ENCODE measurements at places on chromosomes 13 and 19.

- no peak for DNase-seq
Observed at GRCh38 chr13:51235756-51236490, 13.7 kb downstream of the FAM124A start.

DNA sequence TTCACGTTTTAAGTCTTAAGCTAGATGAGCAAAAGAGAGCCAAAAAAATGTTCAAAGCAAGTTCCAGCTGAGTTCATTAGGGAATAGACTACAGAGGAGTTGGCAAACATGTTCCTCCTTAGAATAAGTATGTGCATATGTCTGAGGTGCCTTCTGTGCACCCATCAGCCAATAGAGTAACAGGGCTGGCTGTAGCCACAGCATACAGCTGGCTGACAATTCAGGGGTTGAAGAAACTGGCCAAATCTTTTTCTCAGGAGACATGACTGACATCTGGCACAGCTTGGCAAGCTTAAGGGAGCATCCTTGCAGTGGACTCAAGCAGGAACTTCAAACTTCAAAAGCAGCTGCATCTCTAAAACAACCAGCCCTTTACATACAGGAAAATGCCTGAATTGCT lies 414.8 kb upstream of the PCDH20 start:
- DNase-seq = no peak

- no peak for DNase-seq
Observed at GRCh38 chr13:25379011-25379410, 7.2 kb downstream of the ATP8A2 start.

GRCh38 chr13:90591260-90591926 lies 756.1 kb upstream of the MIR17HG start:
- DNase-seq = no peak

GRCh38 chr19:5929179-5929578 lies 15.1 kb downstream of the CAPS start:
- DNase-seq = no peak

DNA sequence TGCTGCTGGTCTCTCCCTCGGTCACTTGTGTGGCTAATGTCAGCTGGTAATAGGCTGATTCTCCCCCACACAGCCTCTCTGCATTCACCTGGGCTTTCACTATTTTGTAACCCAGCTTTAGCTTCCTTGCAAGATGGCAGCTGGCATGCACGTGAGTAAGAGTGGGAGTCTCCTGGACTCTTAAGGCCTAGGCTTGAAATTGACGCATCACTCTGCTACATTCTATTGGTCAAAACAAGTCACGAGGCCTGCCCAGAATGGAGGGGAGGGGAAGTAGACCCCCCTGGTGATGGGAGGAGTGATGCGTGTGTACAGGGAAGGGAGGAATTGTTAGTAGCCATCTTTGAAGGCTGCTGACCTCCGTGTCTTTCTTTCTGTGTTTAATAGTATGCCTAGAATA lies 24.9 kb upstream of the PNMA8B start:
- no peak for DNase-seq

- DNase-seq = no peak
Observed at GRCh38 chr13:113159701-113160100, 1.3 kb downstream of the PROZ start.

- peak; percentile 88 for DNase-seq
Observed at GRCh38 chr19:23762884-23763711, 4.4 kb upstream of the ZNF681 start.

DNA sequence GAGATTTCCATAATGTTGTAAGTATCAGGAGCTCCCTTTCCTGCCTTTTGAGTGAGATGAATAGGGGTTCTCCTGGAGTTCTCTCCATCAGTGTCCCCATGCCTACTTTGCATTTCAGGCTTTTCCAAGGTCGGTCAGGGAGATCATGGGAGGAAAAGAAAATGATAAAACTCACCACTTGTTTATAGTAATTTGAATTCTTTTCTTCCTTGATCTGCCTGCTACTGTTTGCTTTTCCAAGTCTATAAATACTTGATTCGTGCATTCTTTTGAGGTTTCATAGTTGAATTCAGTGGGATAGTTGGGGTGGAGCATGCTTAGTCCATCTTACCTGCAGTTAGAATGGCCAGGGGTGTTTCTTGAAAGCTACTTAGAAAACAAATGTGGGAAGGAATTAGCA lies 51.5 kb downstream of the PCCA start:
- no peak for DNase-seq

DNA sequence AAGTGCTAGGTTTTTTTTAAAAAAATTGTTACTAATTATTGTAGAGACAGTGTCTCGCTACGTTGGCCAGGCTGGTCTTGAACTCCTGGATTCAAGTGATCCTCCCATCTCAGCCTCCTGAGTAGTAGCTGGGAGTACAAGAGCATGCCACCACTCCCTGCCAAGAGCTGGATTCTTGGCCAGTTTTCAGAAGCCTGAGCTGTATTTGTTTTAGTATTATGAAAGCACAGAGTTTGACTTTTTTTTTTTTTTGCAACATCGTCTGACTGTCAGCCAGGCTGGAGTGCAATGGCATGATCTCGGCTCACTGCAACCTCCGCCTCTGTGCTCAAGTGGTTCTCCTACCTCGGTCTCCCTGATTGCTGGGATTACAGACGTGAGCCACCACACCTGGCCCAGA lies 7.0 kb downstream of the ARMC6 start:
- DNase-seq = no peak

- DNase-seq = no peak
Observed at GRCh38 chr13:35598790-35599369, 122.4 kb upstream of the MAB21L1 start.

DNA sequence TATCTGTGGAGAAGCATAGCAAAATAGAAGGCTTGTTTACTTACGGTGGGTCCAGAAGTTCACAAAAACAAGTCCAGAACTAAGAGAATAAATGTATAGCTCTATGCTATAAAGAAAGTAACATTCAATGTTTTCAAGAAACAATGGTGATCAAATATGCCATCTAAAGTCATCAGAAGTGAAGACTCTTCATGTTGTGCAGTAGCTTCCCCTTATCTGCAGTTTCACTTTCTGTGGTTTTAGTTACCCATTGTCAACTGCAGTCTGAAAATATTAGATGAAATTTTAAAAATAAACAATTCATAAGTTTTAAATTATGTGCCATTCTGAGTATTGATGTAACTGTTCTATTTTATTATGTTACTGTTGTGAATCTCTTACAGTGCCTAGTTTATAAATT lies 72.5 kb downstream of the EDNRB start:
- DNase-seq = no peak

DNA sequence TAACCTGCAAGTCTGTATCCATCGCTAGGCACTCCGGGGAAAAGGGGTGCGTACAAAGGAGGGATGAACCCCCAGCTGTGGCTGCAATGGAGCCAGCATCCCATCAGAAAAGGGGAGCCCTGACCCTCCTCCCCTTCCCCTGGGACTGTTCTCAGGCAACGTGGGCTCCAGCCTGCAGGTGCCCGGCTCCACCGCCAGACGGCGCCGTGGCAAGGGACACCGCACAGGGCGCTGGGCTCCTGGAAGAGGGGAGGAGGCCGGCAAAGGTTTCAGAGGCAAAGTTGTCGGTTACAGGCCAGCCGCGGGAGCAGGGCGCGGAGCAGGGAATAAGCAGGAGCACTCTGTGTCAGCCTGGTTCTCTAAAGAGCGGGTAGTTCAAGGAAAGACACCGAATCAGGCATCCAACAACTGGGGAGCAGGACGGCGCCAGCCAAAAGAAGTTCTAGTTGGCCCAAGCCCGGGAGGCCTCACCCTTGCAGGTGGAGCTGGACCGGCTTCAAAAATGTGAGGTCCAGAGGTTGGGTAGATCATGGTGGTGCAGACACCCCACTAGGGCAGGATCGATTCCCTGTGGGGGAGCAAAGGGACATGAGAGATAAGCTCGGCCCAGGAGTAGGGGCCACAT lies 53.0 kb upstream of the ATP12A start:
- DNase-seq = no peak

- DNase-seq = no peak
Observed at GRCh38 chr19:27679905-27680304, 1533.0 kb downstream of the UQCRFS1 start.

DNA sequence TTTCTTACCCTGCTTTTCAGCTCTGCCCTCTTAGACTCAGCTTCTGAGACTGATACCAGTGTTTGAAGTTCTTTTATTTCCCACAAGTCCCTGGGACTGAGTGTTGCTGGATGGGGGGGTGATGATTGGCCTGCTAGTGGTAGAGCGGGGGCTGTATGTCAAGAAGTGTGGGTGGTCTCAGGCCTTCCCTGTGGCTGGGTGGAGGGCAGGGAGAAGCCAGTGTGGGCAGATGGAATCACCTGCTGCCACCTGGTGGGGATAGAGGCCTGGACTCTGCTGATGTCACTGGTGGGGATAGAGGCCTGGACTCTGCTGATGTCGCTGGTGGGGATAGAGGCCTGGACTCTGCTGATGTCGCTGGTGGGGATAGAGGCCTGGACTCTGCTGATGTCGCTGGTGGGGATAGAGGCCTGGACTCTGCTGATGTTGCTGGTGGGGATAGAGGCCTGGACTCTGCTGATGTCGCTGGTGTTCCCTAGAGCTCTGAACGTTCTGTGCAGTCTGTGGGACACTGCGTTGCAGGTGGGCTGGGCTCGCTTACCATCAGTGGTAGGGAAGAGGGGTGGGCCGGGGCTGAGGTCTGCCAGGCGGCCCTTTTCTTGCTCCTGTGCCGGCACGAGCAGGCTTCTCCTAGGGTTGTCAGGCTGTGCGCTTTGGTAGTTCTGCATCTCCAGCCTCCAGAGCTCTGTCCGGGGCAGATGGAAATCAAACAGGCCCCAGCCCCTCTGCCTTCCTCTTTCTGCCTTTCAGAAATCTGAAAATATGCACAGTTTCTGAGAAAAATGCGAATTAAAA lies 101.3 kb downstream of the ARHGEF7 start:
- DNase-seq = peak; percentile 54

DNA sequence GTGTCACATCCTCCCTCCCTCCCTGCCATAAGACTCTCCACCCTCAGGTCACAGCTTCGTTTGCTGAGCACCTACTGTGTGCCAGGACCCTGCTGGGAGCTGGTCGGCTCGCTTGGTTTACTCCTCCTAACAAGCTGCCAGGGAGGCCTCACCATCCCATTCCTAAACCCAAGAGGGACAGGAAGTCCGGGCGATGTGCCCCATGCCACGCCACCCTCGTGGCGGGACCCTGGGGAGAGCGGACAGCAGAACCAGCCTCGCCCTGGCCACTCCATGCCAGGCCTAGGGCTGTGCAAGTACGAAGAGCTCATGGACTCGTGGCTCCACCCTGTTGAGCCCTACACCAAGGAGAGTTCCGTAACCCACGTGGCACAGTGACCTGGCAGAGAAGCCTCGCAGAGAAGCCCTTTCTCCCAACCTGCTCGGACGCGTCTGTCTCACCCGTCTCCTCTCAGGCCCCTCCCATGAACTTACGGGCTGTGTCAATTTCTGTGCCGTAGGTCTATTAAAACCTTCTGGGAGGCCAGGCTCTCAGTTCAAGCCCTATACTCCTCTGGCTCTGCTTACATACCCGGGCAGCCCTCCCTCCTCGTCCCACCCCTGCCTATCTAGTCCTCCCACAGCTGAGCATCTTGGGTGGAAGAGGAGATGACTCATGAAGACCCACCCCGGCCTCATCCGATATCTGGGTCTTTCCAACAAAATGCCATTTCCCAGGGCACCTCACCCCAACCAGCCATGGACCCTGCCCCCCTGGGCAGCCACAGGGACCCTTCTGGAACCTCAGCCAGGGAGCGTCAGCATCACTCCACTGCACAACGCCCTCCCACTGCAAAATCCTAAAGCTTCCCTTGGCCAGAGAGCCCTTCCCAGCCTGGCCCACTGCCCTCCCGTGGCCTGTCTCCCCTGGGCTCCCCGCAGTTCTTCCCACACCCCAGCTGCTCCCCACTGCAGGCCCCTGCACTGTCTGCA lies 2.6 kb downstream of the UBXN6 start:
- no peak for DNase-seq

DNA sequence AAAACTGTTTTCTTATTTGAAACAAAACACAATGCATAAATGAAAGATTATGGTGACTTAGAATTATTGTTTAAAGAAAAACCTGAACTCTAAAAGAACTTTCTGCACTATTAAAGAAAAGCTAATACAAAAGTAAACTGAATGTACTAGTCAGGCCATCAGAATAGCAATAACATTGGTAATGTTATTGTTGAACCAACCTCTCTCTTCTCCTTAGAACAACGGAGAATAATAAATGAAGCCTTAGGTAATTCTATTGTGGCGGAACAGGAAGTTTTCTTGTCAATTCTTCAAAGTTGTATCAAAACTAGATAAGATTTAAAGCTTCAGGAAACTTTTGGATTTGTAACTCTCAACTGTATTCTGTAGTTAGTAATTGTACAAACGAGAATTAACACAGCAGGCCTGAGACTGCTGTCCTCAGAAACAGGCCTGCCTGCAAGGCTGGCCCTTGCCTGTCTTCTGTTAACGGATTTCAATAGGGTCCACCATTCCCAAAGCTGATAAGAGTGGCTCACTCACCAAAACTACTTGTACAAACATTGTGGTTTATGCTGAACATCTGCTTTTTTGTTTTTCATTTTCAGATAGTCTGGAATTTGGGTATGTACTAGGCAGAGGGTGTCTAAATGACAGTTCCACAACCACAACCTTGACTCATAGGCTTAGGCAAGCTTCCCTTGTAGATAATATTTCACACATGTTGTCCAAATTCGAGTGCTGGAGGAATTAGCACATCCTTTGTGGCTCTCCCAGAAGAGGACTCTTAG lies 825.8 kb downstream of the GPC5 start:
- DNase-seq = no peak

DNA sequence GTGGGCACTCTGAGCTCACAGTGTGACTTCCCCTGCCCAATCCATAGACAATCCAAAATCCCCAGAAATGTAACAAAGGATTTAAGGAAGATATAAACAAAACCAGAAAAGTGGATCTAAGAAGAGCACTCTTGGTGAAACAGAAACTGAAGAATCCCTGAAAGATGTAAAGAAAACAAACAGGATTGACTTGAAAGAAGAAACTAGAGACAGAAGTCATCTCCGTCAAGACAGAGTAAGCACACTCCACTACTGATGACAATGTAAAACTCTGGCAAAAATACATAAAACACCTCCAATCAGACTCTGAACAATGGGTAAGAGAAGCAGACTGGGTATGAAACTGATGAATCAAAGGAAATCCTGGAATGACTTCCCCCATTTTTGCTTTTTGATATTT lies 13.5 kb downstream of the TUBGCP3 start:
- DNase-seq = no peak

DNA sequence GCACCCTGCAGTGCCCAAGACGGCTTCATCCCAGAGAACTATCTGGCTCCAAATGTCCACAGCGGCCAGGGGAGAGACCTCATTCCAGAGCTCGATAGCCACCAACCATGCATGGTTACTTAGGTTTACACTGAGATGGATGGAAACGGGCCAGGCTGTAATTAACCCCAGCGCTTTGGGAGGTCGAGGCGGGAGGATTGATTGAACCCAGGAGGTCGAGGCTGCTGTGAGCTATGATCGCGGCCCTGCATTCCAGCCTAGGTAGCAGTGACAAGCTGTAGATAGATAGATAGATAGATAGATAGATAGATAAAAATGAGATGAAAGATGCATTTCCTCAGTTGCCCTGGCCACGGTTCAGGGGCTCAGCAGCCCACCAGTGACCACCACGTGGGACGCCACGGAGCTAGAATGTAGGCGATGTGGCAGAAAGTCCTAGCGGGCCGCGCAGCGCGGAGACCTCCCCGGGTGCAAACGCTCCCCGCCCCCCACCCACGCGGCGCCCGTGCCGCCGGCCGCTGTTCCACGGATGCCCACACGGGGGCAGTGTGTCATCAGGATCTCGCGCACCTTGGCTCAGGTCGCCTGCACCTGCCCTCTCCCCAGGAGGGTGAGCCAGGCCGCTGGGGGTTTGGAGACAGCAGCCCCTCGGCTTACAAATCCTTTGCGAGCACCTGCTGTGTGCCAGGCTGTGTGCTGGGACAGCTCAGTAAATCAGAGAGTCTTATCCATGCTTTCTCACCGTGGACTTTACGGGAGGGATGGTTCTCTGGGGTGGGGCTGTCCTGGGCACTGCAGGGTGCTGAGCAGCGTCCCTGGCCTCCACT lies 13.5 kb upstream of the TLE5 start:
- peak; percentile 88 for DNase-seq

All from activated T-cell treated with anti-CD3 and anti-CD28 coated beads, Interleukin-2, amount 50 U/mL, for 48 hours (primary cell).